ENCODE measurements at places on chromosomes 1 and 21. TPM values are rescaled to one million over a fixed set of nuclear protein-coding genes. Genes with fewer than 3 reads are reported as not detected.
A peak's percentile ranks its signal among the peaks of the same experiment; 100 is the strongest.

The GFI1 gene
- 3.2 TPM for total RNA-seq

- DNase-seq, result peak; percentile 85
Measured at GRCh38 chr1:228937851-228938536, 202.7 kb downstream of the RHOU start.

The ADAMTSL4 gene
- not detected for total RNA-seq

The GPR37L1 gene
- total RNA-seq, result 0.02 TPM

GRCh38 chr21:46570631-46571030 is 34.3 kb downstream of the S100B start:
- no peak for DNase-seq

- no peak for DNase-seq
Measured at GRCh38 chr1:240441669-240442068, 170.3 kb downstream of the GREM2 start.

The EBNA1BP2 gene
- 95.8 TPM for total RNA-seq

The FAM76A gene
- total RNA-seq, result 8.4 TPM

DNA sequence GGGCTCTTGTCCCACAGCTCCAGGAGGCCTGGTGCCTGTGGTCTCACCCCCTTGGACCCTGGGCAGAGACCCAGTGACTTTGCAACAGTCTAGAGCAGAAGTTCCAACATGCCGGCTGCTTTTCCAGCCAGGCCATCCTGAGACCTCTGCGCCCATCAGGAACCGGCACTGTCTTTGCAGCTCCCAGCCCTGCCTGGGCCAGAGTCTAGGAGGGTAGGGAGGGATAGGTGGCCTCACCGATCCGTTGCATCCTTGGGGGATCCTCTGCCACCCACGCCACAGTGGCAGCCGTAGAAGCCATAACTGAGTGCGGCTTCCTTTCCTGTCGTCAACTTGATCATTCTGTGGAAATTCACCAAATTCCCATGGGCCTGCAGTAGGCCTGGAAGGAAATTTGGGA is 1.3 kb downstream of the PLA2G2A start:
- no peak for DNase-seq

The MCOLN3 gene
- 6.2 TPM for total RNA-seq

DNA sequence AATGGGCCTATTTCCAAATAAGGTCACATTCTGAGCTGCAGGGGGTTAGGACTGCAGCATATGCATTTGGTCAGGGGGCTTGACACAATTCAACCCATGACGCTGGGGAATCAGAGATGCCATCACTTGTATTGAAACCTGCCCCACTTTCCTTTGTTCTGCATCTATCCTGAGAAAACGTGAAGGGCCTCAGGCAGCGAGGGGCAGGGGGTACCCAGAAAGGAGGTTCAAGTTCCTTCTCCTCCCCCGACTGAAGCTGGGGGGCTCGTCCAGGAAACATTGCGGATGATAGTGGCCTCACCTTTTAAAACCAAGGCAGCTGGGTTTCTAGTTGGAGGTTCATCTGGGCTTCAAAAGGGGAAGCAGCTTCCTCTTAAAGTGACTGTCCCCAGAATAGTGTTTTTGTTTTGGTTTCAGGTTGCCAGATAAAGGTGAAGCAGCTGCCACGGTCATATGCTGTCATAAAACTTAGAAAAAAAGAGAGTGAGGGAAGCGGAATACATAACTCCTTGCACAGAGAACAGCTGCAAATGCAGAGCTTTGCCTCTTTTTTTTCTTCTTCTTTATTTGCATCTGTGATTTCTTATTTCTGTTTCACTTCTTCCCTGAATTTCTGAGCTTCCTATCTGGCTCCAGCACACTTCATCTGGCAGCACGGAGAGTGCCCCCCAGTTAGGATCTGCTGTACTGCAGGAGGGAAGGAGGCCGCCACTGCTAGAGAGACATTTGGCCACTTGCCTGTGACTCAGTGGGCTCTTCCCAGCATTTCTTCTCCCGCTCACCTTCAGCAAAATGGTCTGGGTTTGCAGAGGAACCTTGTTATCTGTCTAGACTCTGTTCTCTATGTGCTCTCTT is 142.0 kb downstream of the AJAP1 start:
- no peak for DNase-seq

The DNAJC28 gene
- total RNA-seq, result 2.0 TPM

The GCSAML gene
- not detected for total RNA-seq

Measured in SJCRH30 (cell line).